ENCODE measurements at places on chromosomes 12 and 14.

DNA sequence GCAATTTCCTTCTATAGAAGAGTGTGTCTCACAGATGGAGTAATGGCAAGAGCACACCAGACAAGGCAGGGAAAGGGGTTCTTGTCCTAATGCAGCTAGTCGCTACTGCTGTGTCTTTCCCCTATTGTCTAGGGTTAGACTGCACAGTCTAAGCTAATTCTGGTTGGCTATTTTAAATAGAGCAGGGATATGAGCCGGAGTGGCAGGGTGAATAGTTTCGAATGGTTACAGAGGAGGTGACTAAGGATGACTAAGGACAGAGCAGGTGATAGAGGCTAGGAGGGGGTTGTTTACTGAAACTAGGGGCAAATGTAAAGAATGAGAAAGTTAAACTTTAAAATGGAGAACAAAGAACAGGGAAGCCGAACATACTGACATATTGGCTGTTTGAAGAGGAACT, 25.6 kb upstream of the CPNE8 start:
- no peak for DNase-seq

GRCh38 chr14:105476097-105476830, 1.6 kb downstream of the CRIP2 start:
- DNase-seq = no peak

GRCh38 chr12:2244013-2244861, 191.4 kb downstream of the CACNA1C start:
- no peak for DNase-seq

- no peak for DNase-seq
Measured at GRCh38 chr14:65169351-65169750, 67.0 kb upstream of the MAX start.

- no peak for DNase-seq
Measured at GRCh38 chr14:52797653-52798052, 6.2 kb upstream of the GNPNAT1 start.

DNA sequence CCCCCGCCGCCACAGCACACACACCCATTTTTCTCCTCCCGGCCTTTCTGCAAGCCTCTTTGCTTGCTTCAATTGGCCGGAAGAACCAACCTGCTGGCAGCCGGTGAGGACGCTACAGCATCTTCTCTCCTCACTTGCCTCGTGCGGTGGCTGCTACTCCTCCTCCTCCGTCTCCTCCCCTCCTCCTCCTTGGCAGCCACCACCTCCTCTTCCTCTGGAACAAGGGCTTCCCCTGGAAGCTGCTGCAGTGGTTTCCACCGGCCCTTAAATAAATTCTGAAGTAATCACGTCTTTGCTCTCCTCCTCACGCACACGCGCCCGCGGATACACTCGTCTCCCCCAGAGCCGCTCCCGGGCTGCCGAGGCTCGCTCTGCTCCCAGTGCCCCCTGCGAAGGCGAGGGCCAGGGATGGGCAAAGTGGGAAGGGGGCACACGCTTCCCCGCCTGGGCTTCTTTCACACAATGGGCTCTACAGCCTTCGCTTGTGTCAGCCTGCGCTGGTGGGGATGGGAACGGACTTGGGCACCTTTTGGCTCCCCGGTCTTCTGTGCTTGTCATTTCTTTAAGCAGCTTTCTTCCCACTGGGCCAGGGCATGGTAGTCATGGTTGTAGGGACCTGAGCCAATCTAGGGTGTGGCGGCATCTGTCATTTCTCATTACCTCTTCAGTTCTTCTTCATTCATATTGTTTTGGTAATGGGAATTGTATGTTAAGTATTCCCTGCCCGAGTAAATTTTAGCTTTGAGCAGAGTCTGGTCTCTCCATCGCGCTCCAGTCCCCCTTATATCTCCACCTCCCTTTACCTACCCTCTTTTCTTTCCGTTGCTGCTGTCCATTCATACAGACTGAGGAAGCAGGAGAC, at the start of gene PPFIA2:
PPFIA2 (minus strand) TSS at position 161 of the 862 bp plus-strand sequence.
- DNase-seq = peak; percentile 23

GRCh38 chr12:34400411-34400881, 378.1 kb downstream of the ALG10 start:
- no peak for DNase-seq

DNA sequence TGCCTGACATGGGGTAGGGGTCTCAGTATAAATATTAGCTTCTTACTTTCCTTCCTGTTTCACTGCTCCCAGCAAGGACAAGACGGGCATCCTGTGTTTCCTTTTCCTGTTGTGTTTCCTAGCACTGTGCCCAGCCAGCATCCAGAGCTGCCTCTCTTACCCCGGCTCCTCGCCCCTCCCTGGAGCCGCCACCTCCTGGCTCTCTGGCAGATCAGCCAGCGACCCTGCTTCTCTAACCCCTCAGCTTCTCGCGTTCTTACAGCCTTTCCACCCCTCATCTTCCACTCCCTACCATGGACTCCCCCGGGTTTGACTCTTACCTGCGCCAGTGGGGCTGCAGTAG, 17.8 kb downstream of the HDAC7 start:
- DNase-seq = no peak

DNA sequence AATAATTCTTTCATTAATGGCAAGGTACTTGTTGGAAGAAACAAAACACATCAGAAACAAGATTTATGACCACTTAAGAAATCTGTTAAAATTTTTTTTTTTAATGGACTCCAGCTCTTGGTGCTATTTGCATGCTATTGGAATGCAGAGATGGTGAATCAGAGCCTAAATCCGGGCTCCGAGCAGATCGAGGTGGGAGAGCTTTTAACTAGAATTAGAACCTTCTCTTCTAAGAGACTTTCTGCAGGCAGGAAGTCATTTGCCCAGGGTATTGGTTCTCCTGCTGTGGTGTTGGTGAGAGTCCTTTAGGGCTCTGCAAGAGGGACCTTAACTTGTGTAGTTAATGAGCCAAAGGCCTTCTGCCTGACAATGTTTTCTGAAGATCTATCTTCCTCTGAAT, 419.4 kb downstream of the SNAPC1 start:
- DNase-seq = no peak

DNA sequence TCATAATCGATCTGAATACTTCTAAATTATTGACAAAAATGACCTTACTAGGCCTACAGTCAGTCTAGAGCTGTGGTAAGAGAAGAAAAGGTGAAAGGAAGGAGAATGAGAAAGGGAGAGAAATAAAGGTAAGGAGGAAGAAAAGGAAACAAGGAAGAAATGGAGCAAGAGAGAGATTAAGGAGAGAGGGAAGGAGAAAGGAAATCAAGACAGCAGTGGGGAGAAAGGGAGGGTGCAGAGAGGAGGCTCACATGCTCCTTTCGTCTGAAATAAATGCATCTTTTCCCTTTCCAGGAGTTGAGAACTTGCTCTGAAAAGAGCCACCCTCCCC, 3.7 kb downstream of the RNASE9 start:
- no peak for DNase-seq

GRCh38 chr14:68758301-68758700, 34.6 kb downstream of the ZFP36L1 start:
- DNase-seq = no peak

- no peak for DNase-seq
Measured at GRCh38 chr14:57981817-57982560, 116.1 kb upstream of the SLC35F4 start.

DNA sequence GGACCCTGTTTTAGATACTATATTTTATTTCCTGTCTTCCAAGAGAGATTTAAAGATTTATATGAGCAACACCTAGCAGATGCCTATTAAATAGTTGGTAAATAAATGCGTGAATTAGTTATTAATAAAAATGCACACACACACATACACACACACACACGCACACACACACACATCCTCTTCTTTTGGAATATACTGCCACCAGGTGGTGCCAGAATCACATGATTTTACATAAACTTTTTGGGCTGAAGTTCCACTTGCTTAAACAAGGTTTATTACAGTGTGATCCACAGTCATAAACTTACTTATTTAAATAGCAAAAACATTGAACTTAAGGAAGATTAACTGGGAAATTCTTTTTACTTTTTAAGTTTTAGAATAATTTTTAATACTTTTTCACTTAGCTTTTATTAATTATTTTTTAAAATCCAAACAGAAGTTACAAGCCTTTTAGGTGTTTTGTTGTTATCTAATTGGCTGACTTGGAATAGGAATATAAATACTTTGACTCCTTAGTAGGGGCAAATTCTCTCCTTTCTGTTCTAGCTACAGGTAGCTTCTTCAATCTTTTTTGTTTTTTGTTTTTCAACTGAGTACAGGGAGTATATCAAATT, 17.5 kb downstream of the RAD51B start:
- DNase-seq = peak; percentile 64

- DNase-seq = peak; percentile 78
Measured at GRCh38 chr12:50221228-50222008, 54.2 kb upstream of the CERS5 start.

GRCh38 chr12:5623411-5623810, 191.5 kb downstream of the NTF3 start:
- no peak for DNase-seq

GRCh38 chr12:108801736-108802100, 55.7 kb downstream of the SSH1 start:
- DNase-seq = no peak

GRCh38 chr14:68734231-68734732, 58.6 kb downstream of the ZFP36L1 start:
- DNase-seq = no peak

- DNase-seq = no peak
Measured at GRCh38 chr14:54226103-54226502, 170.7 kb upstream of the CDKN3 start.

DNA sequence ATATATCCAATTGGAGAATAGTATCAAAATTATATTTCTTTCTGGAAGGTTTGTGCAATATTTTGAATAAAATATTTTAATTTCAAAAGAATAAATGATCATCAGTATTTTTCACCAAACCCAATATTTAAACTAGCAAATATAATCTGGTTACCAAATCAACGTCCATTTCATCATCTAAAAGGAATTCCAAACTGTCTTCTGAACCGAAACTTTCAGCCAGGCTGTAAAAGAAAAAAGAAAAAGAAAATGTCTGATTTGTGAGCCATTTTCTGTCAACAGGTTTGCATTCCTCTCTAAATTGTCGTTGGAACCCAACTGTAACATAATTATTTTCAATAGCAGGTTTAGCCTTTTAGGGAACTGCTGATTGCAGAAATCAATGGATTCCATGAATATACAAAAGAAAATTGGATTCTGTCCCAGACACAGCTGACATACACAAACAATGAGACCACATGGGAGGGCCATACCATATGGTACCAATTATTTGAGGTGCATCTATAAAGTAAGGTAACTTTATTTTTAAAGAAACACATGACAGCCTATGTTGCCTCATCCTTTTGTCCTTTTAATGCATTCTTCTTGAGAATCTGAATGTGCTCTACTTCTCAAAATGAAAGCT, 22.7 kb downstream of the SNRPF start:
- DNase-seq = no peak

DNA sequence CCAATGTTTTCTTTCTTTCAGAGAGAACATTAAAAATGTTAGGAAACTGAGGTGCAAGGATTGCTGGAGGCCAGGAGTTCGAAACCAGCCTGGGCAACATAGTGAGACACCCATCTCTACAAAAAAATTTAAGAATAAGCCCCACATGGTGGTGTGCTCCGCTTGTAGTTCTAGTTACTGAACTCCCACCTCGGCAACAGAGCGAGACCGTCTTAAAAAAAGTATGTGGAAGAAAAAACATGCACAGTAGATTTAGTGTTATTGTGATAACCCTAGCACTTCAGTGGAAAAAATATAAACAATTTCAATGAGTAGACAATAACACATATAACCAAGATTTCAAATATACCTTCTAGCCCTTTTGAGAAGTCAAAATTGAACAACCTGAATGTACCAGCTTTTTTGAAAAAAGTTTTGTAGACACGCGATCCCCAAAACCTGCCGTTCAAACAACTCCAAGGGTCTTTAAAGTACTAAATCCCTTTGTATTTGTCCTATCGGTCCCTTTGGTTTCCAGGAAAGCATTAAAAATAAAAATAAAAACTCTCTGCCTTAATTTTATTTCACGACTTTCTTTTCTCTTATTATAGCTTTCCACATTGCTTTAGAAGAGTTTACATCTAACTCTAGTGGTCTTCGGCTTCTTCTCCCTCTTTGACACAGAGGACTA, 1.0 kb upstream of the ANO6 start:
- DNase-seq = no peak

GRCh38 chr14:71166180-71166837, 259.1 kb downstream of the PCNX1 start:
- peak; percentile 40 for DNase-seq

DNA sequence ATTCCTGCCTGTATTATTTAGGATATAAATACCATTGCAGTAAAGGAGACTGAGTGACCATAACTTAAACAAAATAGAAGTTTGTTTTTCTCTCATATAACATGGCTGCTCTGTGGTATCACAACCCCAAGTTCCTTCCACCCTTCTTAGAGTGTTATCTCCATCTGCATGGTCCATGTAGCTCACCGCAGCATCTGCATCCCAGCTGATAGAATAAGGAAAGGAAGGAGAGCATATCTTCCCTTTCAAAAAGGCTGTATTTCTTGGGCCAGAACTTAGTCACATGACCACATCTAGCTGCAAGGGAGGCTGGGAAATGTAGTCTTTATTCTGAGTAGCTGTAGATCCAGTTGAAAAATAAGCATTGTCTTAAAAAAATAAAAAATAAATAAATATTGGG, 184.8 kb upstream of the NUDT4 start:
- no peak for DNase-seq

GRCh38 chr14:92988786-92989755, 66.1 kb downstream of the CHGA start:
- no peak for DNase-seq

DNA sequence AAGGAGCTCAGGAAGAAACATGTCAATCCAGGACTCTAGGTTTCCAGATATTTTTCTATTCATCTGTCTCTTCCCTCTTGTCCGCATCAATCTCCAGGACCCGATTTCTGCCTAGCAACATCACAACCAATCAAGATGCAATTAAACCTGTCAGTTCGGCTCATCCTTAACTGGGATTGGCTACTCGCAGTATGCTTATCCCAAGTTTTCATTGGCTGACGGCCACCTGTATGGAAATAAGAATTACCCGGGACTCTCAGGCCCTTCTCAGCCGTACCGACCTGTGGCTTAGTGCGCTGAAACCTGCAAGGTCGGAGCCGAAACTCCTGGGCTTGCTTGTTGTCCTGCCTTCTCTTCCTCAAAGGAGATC, 20.4 kb upstream of the ATP5MC2 start:
- DNase-seq = peak; percentile 81

DNA sequence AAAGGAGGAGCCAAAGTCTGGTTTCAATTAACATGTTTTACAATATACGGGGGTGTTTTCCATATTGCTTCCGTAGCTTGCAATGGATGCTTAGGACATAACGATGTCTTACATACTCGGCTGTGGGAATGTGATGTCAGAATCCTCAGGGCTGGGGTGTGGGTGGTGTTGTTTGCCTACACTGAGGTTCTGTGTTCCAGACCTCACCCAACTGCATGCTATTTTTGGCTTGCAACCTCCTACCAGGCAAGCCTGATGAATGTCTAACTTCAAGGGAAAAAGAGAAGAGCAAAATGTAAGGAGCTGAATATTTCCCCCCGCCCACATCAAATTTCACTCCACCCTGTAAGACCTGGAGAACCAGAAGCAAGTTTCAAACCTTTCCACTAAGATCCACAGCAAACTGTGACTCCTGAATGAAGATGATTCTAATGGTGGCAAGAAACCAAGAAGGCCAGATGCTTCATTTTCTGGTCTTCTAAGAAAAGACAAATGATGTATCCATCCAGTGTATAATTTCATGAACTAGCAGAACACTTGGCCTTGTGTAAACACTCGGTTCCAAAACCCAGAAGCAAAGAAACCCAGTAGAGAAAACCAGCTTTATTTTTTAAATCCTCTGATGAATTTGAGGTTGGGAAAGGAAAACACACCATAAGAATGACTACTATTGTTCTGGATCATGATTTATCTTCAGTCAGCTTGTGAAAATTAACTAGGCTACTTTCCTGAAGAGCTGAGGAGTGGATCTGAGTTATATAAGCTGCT, 227.9 kb downstream of the DACT1 start:
- no peak for DNase-seq

Measured in right renal cortex interstitium (tissue), 3 donors.